ENCODE measurements at places on chromosomes 5 and 9. TPM values are rescaled to one million over a fixed set of nuclear protein-coding genes. Genes with fewer than 3 reads are reported as not detected.

Gene STXBP1
- total RNA-seq, result 36.0 TPM

Gene CCDC69
- 4.0 TPM for total RNA-seq

Gene GDF9
- total RNA-seq, result under 0.01 TPM

Gene PIP5K1B
- under 0.01 TPM for total RNA-seq
